ENCODE measurements at places on chromosomes 11 and 22. TPM values are rescaled to one million over a fixed set of nuclear protein-coding genes. Genes with fewer than 3 reads are reported as not detected.

DNA sequence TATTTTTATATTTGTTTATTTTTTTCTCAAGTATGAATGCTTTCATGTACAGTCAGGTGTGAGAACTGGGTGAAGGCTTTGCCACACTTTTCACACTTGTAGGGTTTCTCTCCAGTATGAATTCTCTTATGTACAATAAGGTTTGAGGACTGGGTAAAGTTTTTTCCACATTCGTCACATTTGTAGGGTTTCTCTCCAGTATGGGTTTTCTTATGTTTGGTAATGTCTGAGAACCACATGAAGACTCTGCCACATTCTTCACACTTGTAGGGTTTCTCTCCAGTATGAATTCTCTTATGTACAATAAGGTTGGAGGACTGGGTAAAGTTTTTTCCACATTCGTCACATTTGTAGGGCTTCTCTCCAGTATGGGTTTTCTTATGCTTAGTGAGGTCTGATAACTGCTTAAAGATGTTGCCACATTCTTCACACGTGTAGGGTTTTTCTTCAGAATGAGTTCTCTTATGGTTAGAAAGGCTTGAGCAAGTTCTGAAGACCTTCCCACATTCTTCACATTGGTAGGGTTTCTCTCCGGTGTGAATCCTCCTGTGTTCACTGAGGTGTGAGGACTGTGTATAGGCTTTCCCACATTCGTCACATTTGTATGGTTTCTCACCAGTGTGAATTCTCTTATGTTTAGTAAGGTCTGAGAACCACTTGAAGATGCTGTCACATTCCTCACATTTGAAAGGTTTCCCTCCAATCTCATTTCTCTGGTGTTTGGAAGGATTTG, 19.7 kb downstream of the ZNF195 start:
- peaks cover 52% of the 10 kb centered on the region for H3K36me3 ChIP-seq
- DNase-seq = no peak

CHADL gene
- total RNA-seq = 7.5 TPM

- H3K27ac ChIP-seq = no peak overlapping the region
- H3K27me3 ChIP-seq = no peaks in the 10 kb centered on the region
- H3K4me3 ChIP-seq = no peak overlapping the region
Measured at GRCh38 chr11:22244986-22245592, 52.2 kb downstream of the ANO5 start.

DNA sequence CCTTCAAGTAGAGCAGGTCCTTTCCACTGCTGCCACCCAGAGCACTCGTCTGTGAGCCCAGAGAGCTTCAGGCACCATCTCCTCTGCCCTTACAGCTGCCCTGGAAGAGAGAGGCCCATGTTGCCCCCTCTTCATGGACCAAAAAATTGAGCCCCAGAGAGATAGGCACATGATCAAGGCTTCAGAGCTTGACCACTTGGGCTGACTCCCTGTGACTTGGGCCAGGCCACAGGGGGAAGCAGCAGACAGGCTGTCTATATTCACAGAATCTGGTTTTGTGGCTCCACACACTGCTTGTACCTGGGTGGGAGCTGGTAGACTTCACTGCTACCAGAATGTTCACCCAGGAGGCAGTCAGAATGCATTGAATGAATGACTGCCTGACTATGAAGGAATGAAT, 58.2 kb downstream of the SMIM38 start:
- no peaks in the 10 kb centered on the region for H3K27me3 ChIP-seq
- no peaks in the 10 kb centered on the region for H3K36me3 ChIP-seq
- no peaks in the 10 kb centered on the region for H3K4me1 ChIP-seq

PLCB3 gene
- total RNA-seq = 39.2 TPM

All from thyroid gland (tissue), 4 donors.